ENCODE measurements at places on chromosomes 16 and 17. TPM values are rescaled to one million over a fixed set of nuclear protein-coding genes. Genes with fewer than 3 reads are reported as not detected.
A peak's percentile ranks its signal among the peaks of the same experiment; 100 is the strongest.

GRCh38 chr17:296379-296778, 56.2 kb downstream of the RPH3AL start:
- DNase-seq, result no peak

DNA sequence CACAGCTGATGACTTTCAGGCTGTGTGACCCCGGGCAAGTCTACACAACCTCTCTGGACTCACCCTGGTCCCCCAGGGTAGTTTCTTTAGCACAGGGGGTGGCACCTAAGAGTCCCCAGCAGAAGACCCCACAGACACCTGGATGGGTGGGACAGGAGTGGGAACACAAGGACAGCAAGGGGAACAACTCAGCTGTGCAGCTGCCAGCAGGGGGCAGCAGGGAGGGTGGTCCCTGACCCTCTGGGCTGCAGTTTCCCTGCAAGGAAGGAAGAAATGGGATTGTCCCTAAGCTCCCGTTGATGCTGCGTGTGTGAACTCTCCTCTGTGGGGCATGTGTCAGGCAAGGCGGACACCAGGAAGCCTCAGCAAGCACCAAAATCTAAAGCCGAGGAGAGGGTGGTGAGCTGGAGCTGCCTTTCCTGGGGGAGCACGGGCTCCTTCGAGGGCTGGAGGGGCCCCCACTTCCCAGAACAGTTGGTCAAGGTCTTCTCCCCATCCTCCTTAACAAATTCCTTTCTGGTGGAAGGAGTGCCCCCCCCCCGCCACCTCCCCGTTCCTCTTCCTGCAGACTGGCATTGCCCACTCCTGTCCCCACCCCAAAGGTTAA, 24.1 kb upstream of the CDH5 start:
- peak; percentile 76 for DNase-seq

ITGB3 gene
- total RNA-seq, result 0.92 TPM

DNA sequence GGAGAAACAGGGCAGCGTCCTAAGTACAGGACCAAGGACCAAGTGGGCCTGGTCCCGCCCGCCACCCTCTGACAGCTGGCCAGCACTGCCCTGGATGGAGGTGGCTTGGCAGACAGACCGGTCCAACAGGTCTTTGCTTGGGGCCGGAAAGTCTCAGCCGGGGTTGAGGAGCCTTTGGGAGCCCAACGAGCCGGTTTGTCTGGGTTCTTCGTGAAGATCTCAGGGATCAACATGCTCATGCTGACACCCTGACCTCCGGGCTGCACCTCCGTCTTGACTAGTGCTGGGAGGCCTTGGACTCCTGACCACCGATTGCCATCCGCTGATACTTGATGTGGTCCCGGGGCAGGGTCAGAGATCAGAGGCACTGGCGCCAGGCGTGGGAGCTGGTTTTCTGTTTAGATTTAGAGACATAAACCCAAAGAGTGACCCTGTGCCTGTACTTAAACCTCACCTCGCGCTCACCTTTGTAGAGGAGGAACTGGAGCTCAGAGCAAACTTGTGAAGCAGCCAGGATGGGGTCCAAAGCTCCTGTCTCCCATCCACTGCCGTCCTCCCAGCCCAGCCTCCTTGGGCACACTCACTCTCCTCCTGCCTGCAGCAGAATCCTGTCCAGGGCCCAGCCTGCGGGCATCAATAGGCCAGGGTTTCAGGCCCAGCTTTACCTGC, 92.1 kb upstream of the GSE1 start:
- DNase-seq, result no peak

DNA sequence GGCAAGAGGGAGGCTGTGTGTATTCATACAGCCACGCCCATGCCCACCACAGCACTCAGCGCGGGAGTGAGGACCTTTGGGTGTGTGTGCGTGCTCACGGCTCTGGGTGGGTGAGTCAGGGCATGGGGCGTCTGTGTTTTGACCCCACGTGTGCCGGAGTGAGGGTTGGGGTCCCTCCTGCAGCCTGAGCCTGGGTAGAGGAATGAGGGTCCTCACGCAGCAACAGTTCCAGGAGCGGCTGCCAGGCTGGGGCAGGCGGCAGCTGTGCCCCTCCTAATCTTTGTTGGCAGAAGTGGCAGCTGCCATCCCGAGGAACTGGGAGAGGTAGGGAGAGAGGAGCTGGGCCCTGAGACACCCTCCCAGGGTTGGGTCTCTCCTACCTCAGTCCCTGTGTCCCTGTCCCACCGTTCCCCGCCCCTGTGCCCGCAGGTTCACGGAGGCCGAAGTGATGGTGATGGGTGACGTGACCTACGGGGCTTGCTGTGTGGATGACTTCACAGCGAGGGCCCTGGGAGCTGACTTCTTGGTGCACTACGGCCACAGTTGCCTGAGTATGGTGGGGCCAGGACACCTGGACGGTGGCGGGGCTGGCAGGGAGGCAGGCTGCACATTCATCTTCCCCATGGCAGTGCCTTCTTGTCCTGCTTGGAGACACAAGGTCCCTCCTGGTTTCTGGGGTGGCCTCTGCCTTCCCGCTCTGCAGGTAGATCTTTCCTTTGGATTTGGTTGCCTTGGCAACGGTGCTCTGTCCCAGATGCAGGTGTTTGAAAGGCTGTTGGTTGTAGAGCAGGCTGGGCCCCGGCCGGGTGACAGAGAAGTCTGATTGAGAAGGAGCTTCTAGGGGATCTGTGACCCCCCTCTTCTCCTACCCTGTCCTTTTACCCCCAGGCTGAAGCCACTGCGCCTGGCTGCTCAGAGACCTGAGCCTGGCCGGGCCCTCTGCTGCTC, 5.9 kb downstream of the DPH1 start:
- DNase-seq, result no peak

DNA sequence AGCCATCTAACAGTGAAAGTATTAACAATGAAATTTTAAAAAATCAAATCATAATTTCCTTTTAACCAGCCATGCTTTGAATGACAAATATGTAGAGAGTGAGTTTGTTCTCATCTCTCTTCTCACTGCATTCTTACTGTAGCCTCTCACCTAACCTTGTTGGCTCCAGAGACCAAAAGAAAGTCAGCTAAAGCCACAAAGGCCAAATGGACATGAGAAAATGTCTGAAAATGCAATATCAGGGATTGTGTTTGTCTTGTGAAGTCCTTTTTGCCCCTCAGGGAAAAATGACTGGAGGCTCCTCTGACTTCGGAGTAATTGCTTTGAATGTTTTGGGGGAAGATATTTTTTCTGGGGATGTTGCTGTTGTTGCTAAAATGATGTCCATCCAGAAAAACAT, 166.3 kb downstream of the SLC39A11 start:
- no peak for DNase-seq

GRCh38 chr17:67569015-67569451, 148.7 kb upstream of the NOL11 start:
- DNase-seq, result no peak

- DNase-seq, result no peak
These were observed 32.3 kb downstream of the ENGASE start for GRCh38 chr17:79106958-79107357.

DNA sequence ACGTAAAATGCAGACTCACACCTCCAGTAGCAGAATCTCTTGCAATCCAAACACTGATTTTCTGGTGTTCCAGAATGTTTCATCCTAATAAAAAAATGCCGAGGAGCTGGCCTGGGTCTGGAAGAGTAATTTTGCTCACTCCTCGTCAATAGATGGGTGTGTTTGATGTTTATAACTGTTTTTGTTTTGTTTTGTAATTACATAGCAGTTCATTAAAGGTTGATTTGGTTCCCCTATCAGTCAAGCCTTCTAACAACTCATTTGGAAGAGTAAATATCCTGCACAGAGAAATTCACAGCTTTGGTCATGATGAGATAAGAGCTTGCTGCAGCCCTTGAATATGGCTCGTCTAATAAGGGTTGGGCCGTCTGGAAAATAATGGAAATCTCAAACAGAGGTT, 36.8 kb upstream of the ELAC2 start:
- DNase-seq, result no peak

GRCh38 chr16:81695321-81696165, 83.5 kb upstream of the PLCG2 start:
- DNase-seq, result no peak

GRAP gene
- total RNA-seq, result 0.27 TPM

ZNF469 gene
- 0.04 TPM for total RNA-seq

GRCh38 chr16:69396187-69397061, 10.6 kb upstream of the TERF2 start:
- DNase-seq, result peak; percentile 66

DNA sequence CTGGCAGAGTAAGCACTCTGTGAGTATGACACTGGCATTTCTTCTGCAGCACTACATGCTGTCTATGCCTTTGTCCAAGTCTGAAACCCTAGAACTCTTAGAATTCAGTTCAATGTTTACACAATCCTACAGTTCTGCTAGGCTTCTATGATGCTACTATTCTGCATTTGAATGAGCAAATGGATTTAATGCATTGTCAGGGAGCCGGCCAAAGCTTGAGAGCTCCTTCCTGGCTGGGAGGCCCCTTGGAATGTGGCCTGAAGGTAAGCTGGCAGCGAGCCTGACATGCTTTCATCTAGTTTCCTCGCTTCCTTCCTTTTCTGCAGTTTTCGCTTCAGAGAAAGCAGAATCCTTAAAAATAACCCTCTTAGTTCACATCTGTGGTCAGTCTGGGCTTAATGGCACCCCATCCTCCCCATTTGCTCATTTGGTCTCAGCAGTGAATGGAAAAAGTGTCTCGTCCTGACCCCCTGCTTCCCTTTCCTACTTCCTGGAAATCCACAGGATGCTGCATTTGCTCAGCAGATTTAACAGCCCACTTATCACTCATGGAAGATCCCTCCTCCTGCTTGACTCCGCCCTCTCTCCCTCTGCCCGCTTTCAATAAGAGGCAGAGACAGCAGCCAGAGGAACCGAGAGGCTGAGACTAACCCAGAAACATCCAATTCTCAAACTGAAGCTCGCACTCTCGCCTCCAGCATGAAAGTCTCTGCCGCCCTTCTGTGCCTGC, at the start of gene CCL2:
TSS of gene CCL2 (plus strand) at position 635 of the 730 bp plus-strand sequence. CDS start at position 700, 65 bp downstream.
- DNase-seq, result peak; percentile 31

DNA sequence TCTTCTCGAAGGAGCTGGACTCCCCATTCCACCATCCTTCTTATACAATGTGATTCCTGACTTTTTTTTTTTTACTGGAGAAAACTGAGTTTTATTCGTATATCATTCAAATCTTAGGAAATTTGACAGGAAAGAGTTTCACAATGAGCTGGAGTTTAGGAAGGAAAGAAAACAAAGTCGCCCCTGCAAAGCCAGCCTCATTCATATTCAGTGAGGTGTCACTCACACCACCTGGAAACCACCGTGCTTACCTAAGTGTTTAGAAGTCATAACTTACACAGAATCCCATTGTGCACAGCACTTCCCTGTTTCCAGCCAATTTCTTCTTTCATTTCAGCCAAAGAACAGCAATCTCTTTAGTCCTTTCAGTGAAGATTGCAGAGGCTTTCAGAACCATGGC, 90.3 kb upstream of the CHMP6 start:
- DNase-seq, result no peak

DNA sequence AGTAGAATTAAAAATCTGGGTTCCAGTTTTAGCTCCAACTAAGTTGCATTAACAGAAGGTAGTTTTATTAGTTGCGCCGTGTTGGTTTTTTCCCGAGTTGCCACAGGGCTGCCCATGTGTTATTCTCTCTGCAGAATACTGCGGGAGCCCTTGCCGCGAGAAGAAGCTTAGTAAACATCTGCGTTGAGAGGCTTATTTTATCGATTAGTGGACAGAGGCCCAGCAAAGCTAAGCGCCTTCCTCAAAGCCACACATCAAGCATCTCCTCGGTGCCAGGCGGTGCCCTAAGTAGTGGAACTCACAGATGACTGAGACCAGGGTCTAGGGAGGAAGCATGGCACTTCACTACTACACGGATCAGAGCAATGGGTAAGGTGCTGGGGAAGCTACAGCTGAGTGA, 212.3 kb upstream of the IRX5 start:
- no peak for DNase-seq

DNA sequence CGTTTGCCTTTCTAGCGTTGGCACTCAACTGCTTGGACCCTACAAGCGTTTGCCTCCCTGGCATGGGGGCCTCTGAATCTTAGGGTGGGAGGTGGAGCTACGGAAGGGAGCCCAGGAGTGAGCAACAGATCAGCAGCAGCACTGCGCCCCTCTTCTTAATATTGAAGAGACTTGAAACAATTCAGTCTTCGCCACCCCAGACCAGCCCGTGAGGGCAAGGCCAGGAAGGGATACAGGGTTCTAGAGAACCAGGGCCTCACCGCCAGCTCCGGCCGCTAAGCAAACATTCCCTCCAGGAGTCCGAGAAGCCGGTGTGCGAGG, 1.5 kb upstream of the GPRC5C start:
- no peak for DNase-seq

TEDC2 gene
- 43.0 TPM for total RNA-seq

IL34 gene
- total RNA-seq, result 0.25 TPM

DNA sequence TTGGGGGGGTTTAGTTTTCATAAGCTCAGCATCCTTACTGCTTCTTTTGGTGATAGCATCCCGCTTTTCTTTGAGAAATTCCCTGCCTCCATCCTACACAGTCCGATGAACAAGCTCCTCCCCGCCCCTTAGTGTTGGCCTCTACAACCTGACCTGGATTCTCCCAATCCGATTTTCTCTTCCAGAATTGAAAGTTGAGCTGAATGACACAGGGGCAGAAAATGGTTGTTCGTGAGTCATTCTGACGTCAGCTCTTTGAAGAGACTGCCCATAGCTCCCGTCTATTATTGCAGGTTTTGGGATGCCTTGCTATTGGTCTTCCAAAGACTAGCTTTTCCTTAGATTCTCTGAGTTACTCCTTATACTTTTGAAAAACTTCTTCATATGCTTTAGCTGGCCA, 279.7 kb downstream of the SLC39A11 start:
- no peak for DNase-seq

DNA sequence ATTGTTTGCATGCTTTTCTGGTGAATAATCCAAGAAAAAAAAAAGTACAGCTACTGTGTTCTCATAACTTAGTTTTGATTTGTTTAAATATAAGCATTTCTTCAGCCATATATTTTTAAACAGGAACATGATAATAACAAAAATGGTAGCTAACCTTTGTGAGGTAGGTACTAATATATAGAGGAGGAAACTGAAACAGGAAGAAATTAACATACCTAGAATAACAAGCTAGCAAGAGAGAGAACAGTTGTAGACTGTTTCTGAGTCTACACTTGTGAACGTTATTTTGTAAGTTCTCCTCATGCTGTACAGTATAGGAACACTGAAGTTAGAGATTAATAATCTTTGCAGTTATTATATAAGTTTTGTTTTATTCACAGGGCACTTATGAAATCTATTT, 49.3 kb downstream of the NSRP1 start:
- DNase-seq, result no peak

GRCh38 chr16:88527186-88527936, 42.8 kb upstream of the ZC3H18 start:
- DNase-seq, result peak; percentile 93

GRCh38 chr17:45006927-45007461, 38.9 kb upstream of the C1QL1 start:
- DNase-seq, result no peak

- peak; percentile 11 for DNase-seq
These were observed 294.1 kb downstream of the BCAS3 start for GRCh38 chr17:60971515-60972369.

CLDN7 gene
- total RNA-seq, result 13.7 TPM

- DNase-seq, result no peak
These were observed 123.9 kb downstream of the CPPED1 start for GRCh38 chr16:12679660-12680272.

CCL15 gene
- total RNA-seq, result not detected

G6PC1 gene
- total RNA-seq, result not detected

KLHL36 gene
- 48.6 TPM for total RNA-seq
